ENCODE measurements at places on chromosomes 7 and 10.

DNA sequence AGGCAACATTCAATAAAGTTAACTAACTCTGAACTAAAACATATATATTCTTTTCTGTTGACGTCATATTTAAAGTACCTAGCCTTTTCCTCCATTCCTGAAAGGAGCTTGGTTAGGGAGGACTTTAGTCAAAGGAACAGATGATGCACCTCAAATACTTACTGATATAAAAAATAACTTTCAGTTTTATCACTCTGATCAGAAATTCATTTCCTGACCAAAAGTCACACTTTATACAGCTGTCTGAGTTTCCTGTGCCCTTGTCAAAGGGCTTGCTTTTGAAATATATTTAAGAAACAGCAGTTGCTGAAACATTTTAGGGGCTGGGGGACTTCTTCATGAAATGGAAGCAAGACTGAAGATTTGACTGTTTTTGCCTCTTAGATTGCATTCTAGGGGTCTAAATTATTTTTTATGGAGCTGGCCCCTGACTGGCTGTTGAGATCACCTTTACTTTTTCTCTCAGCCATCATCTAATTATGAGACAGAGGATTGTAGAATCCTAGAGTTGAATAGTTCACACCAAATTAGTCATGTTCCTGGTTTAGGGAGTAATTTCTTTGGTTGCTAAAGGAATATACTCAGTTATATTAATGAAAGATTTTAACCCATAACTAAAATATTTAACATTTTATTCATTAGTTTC, 46.6 kb downstream of the GLCCI1 start:
- H3K27ac ChIP-seq: peak overlapping the region; percentile 61
- H3K4me3 ChIP-seq: peak overlapping the region; percentile 19
- H3K27me3 ChIP-seq: no peaks in the 10 kb centered on the region
- H3K4me1 ChIP-seq: peaks cover 21% of the 10 kb centered on the region

DNA sequence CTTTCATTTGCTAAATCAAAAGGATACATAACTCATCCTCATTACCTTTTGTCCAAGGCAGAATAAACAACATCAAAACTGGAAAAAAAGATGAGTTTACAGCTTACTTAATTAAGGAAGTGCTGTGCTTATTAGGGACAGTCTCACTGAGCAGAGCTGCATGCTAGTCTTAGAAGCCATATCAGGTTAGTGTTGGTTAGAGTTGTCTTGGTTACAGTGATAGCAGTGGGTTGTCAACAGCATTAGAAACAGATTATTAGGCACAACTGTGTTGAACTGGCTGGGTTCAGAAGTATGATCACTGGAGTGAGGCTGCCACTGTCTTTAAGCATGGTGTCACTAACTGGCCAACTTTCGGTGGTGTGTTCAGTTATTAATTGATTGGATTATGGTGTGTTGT, 503.9 kb upstream of the IGFBP3 start:
- H3K27ac ChIP-seq: no peak overlapping the region
- no peaks in the 10 kb centered on the region for H3K36me3 ChIP-seq
- no peaks in the 10 kb centered on the region for H3K4me1 ChIP-seq
- H3K4me3 ChIP-seq: no peak overlapping the region
- no peaks in the 10 kb centered on the region for H3K27me3 ChIP-seq

DNA sequence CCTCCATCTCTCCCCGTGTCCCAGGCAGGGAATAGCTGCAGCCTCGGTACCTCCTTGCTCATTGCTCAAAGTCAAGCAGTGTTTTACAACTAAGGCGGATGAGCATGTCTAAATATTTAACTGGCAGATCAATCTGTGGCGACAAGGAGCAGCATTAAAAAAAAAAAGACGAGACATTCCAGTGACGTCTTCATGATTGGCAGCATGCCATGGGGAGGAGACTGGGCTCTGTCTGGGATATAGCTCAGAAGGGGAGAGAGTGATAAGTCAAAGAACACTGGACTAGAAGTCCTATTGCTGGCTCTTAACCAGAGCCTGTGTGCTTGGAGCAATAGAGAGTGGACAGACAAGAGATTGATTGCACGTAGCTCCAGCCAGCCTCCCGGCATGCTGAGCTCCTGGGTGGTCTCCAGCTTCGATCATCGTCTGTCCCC, 287.5 kb upstream of the PODXL start:
- H3K36me3 ChIP-seq: no peaks in the 10 kb centered on the region
- H3K4me3 ChIP-seq: no peak overlapping the region
- no peaks in the 10 kb centered on the region for H3K4me1 ChIP-seq
- no peak for DNase-seq
- H3K27me3 ChIP-seq: no peaks in the 10 kb centered on the region
- H3K27ac ChIP-seq: no peak overlapping the region

GRCh38 chr7:46131916-46132795, 211.1 kb upstream of the IGFBP3 start:
- H3K4me1 ChIP-seq: no peaks in the 10 kb centered on the region
- H3K36me3 ChIP-seq: no peaks in the 10 kb centered on the region
- H3K27me3 ChIP-seq: no peaks in the 10 kb centered on the region
- no peak for DNase-seq
- H3K4me3 ChIP-seq: no peak overlapping the region

- DNase-seq: no peak
- H3K36me3 ChIP-seq: no peaks in the 10 kb centered on the region
- H3K4me3 ChIP-seq: no peak overlapping the region
- no peaks in the 10 kb centered on the region for H3K4me1 ChIP-seq
These were observed 25.6 kb downstream of the PPIF start for GRCh38 chr10:79372871-79373270.

DNA sequence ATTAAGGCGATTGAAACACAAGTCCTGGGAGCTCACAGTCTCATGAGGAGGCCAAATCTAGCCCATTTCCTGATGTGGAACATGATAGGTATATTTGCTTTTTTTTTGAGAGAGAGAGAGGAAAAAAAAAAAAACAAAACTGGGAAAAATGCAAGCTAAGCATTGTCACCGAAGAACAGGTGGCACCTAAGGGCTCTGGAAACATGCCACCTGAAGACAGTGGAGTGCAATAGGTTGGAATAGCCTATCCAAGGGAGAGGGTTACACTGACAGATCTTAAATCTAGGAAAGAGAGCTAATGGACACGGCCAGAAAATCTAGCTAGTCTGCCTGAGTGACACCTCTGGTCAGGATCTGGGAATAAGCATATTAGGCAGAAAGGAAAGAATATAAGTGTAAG, 110.2 kb downstream of the SRI start:
- DNase-seq: no peak
- H3K27me3 ChIP-seq: no peaks in the 10 kb centered on the region
- no peak overlapping the region for H3K4me3 ChIP-seq
- no peaks in the 10 kb centered on the region for H3K4me1 ChIP-seq
- H3K36me3 ChIP-seq: no peaks in the 10 kb centered on the region
- H3K27ac ChIP-seq: no peak overlapping the region

DNA sequence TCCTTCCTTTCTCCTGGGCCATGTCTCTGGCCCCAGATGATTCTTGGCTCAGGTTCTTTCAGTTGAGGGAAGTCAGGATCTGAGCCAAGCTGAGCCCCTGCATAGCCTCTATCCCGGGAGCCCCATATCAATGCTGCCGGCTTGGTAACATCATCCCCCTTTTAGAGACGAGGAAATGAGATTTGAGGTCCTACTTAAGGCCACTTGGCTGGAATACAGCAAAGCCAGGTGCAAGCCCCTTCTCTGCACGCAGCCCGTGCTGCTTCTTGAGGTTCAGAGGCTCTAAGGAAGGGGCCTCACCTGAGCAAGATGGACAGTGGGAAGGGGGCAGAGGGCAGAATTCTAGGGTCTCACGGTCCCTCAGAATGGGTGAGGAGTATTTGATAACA, 2.4 kb upstream of the IRF5 start:
- H3K4me1 ChIP-seq: peaks cover 69% of the 10 kb centered on the region
- peak; percentile 60 for DNase-seq
- H3K36me3 ChIP-seq: no peaks in the 10 kb centered on the region
- H3K4me3 ChIP-seq: no peak overlapping the region

- no peak overlapping the region for H3K4me3 ChIP-seq
- no peaks in the 10 kb centered on the region for H3K4me1 ChIP-seq
- no peak overlapping the region for H3K27ac ChIP-seq
- no peak for DNase-seq
- H3K27me3 ChIP-seq: no peaks in the 10 kb centered on the region
These were observed 507.4 kb downstream of the ANKRD7 start for GRCh38 chr7:118731854-118732253.

- H3K27me3 ChIP-seq: no peaks in the 10 kb centered on the region
- peaks cover 10% of the 10 kb centered on the region for H3K4me1 ChIP-seq
- H3K36me3 ChIP-seq: no peaks in the 10 kb centered on the region
- H3K27ac ChIP-seq: no peak overlapping the region
- no peak overlapping the region for H3K4me3 ChIP-seq
- DNase-seq: no peak
These were observed 37.5 kb downstream of the STK32C start for GRCh38 chr10:132270256-132270655.

DNA sequence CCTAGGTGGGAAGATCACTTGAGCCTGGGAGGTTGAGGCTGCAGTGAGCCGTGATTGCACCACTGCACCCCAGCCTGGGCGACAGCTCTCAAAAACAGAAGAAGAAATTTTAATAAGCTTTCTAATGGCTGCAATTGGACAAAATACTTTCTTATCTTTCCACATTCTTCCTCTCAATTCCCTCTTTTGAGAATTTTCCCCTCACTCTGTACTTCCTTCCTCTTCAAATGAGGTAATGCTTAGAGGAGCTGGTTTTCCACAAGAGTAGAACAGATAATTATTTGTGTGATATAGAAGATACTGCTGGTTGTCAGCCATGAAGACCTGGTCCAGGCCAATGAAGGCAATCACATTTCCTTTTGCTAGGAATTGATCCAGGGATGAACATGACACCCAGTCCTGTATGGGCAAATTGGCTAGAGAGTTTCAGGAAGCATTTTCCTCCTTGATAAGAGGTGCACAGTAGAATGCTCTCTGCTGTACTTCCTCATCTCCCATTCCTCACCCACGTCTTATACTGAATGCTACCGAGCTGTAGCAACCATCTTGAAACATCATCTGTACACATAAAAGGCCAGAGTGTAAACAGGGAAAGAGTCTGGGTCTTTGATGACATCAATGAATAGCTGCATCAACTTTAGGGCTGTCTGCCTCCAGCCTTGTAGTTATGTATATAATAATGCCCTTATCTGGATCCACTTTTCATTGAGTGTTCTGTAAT, 103.9 kb downstream of the CDK6 start:
- DNase-seq: no peak
- no peaks in the 10 kb centered on the region for H3K4me1 ChIP-seq
- no peak overlapping the region for H3K4me3 ChIP-seq
- H3K36me3 ChIP-seq: peaks cover 33% of the 10 kb centered on the region
- H3K27ac ChIP-seq: peak overlapping the region; percentile 55

DNA sequence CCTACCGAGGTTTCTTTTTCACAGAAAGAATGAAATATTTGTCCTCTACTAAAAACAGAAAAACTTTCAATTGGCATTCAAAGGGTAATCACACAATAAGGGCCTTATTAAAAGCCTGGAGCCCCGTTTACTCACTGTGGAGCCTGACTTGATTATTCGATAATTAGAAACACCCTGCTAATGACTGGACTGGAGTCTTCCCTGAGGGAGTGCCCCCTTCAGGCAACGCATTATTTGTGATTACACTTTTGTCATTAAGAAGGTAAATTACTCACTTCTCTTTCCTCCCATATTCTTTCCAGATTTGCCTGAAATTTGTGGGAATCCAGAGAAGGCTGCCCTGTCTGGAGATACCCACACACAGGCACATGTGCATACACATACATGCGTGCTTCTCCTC, 444.2 kb upstream of the NPVF start:
- H3K27me3 ChIP-seq: no peaks in the 10 kb centered on the region
- H3K36me3 ChIP-seq: no peaks in the 10 kb centered on the region
- DNase-seq: no peak
- H3K4me3 ChIP-seq: no peak overlapping the region
- no peaks in the 10 kb centered on the region for H3K4me1 ChIP-seq

DNA sequence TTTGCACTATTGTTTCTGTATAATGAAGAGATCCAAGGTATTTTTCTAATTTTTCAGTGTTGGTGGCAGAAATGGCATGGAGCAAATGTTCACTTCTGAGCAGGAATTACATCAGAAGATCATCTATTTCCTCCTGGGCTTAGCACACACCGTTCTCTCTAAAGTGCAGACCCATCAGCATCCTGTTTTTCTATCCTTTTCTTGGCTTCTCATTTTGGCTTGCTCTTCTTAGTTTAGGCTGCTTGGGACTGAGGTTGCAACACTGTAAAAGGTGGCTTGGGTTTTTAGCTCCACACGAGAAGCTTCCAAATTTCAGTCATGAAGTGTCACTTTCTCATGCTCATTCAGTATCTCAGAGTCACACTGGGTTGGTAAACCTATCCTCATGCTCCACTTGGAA, 79.9 kb upstream of the SMIM30 start:
- H3K27me3 ChIP-seq: no peaks in the 10 kb centered on the region
- no peaks in the 10 kb centered on the region for H3K4me1 ChIP-seq
- DNase-seq: no peak
- no peak overlapping the region for H3K4me3 ChIP-seq

GRCh38 chr10:128530301-128530700, 404.1 kb upstream of the MKI67 start:
- H3K27ac ChIP-seq: no peak overlapping the region
- peaks cover 42% of the 10 kb centered on the region for H3K27me3 ChIP-seq
- H3K36me3 ChIP-seq: no peaks in the 10 kb centered on the region
- H3K4me3 ChIP-seq: no peak overlapping the region
- no peaks in the 10 kb centered on the region for H3K4me1 ChIP-seq
- DNase-seq: peak; percentile 35

DNA sequence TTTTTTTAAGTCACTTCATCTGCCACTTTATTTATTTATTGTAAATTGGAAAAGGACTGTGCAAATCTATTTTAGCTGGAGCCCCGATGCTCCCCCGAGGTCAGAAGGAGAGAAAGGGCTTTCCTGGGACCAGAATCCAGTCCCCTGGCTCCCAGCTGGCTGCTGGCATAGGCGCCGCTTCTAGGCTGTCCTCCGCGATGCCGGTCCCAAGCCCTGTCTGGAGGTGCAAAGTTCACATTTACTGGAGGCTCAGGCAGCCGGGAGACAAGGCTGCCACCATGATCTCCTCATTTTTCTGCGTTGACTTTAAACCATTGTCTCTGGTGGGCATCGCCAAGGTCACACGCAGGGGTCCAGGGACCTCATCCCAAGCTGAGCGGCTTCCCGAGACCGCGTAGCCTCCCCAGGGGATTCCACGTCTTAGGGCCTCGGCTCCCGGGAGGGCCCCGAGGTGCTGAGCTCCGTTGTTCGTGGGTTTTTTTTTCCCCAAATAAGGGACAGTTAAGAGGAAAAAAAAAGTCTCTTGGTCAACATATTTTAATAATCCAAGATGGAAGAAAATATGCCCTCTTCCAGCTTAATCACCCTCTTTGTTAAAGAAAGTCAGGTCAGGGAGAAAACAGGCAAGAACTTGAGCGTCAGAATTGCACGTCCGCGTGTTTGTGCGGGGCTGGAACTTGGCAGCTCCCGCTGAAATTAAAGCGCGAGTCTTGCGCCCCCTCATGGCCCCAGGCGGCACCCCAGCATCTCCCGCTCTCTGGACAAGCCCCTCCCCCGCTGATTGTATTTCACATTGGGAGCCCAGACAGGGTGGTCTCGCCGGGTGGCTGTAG, 11.9 kb downstream of the RGR start:
- no peaks in the 10 kb centered on the region for H3K36me3 ChIP-seq
- H3K4me3 ChIP-seq: no peak overlapping the region
- no peaks in the 10 kb centered on the region for H3K4me1 ChIP-seq
- no peaks in the 10 kb centered on the region for H3K27me3 ChIP-seq
- DNase-seq: peak; percentile 64
